Caudate nucleus (tissue), 63 donors: ENCODE measurements at places on chromosomes 3 and 15.

DNA sequence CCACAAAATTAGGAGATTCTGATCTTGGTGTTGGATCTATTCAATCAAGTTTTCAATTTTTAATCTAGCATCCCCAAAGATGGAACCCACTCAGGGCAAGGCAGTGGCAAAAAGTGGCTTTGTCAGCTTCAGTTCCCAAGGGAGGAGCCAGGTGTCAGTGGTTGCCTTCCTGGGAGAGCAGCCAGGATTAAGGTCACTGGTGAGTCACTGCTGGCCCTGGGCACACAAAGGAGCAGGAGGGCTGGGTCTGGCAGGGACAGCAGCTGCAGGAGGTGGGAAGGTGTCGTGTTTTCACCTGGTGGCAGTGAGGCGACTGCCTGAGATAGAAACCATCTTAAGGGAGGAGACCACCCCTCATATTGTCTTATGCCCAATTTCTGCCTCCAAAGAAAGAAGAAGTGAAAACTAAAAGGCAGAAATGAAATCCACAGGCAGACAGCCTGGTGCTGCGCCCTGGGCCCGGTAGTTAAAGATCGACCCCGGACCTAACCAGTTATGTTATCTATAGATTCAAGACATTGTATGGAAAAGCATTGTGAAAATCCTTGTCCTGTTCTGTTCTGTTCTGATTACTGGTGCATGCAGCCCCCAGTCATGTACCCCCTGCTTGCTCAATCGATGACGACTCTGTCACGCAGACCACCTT lies 5.9 kb upstream of the KLHL25 start:
- no peak for DNase-seq

DNA sequence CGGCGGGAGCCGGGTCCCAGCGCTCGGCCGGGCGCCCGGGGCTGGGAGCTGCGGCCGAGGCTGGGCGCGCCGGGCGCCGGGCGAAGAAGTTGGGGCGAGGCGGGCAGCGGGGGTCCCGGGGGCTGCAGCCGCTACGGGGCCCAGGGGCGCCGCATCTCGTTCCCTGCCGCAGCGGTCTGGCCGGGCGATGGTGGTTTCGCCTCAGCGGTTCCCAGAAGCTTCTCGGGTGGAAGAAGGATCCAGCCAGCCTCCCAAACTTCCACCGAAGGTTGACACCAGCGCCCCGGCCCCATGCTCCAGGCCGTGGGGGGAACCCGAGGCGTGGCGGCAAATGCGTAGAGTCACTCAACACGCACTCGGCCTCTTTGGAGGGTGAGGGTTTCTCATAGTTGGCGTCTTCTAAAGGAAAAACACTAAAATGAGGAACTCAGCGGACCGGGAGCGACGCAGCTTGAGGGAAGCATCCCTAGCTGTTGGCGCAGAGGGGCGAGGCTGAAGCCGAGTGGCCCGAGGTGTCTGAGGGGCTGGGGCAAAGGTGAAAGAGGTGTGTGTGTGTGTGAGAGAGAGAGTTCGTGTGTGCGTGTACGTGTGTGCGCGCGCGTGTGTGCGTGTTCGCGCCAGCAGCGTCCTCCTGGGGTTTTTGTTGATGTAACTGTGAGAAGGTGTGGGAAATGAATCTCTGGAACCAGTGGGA lies 940 bp downstream of the BOC start:
- no peak for DNase-seq

DNA sequence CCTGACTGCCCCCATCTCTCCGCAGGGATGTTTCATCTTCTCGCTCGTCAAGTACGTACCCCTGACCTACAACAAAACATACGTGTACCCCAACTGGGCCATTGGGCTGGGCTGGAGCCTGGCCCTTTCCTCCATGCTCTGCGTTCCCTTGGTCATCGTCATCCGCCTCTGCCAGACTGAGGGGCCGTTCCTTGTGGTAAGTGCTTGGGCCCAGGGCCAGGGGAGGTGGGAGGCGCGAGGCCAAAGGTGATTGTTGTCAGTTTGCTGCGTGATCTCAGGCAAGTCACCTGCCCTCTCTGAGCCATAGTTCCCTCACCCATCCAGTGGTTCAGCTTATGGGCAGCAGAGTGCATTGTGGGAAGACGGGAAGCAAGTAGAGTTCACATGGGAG lies 58.5 kb downstream of the GRIP2 start:
- no peak for DNase-seq

DNA sequence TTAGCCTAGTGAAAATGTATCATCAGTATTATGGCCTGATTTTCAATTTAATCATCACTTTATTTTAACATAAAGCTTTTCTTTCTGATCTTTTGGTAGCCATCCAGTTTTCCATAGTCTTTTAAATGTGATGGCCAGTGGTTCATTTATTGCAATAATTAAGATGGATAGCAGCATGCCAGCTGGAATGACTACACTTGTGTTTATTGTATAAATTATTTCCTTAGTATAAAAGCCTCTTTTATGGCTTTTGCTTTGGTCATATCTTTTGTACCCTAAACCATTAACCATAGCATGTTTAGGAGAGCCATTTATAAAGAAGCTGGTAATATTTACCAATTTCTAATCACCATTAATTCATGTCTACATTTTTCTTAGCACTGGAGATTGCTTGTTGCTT lies 31.7 kb downstream of the ALCAM start:
- no peak for DNase-seq

- no peak for DNase-seq
These were observed 54.8 kb upstream of the BCL6 start for GRCh38 chr3:187799942-187800641.

DNA sequence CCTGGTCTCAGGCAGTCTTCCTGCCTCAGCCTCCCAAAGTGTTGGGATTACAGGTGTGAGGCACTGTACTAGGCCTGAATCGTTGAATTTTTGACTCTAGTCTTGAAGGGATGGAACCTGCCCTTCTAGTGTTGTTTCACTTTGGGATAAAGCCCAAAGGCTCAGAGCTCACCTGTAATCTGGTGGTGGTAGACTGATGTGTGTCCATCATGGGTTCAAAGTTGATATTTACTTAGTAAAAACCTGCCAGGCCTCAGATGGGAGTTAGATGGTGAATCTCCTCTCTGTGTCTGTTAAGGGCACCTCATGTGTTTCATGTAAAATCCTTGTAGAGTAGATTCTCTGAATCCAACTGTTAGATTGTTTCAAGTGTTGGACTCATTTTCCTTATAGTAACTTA lies 41.1 kb downstream of the FNDC3B start:
- DNase-seq: no peak

GRCh38 chr3:156024904-156025533 lies 95.4 kb upstream of the KCNAB1 start:
- no peak for DNase-seq

GRCh38 chr3:103295974-103296570 lies 861.3 kb downstream of the ZPLD1 start:
- no peak for DNase-seq

- no peak for DNase-seq
These were observed 650.0 kb upstream of the CFAP20DC start for GRCh38 chr3:59699648-59700320.

- DNase-seq: no peak
These were observed 139.5 kb downstream of the OSBPL10 start for GRCh38 chr3:31841515-31841914.

- no peak for DNase-seq
These were observed 49.8 kb downstream of the POMGNT2 start for GRCh38 chr3:43055806-43056770.

GRCh38 chr3:149506540-149506939 lies 32.0 kb downstream of the TM4SF4 start:
- DNase-seq: no peak

GRCh38 chr15:51075364-51075763 lies 19.3 kb downstream of the TNFAIP8L3 start:
- no peak for DNase-seq

GRCh38 chr3:192795021-192795420 lies 67.7 kb upstream of the FGF12 start:
- DNase-seq: no peak

DNA sequence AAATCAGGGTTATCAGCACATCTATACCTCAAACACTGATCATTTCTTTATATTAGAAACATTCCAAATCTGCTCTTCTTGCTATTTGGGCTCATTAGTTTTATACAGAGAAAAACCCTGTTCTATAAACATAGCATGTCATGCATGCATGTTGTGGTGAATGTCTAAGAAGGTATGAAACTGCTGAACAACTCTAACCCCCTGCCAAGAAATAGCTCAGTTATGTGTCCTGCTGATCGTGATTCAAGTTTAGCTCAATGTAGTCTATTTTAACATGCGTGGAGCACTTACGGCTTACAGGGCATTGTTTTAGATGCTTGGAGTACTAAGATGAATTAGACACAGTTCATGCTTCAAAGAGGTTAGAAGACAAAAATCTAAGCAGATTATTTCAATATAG lies 35.8 kb downstream of the MYH15 start:
- DNase-seq: no peak

GRCh38 chr3:120460862-120461261 lies 10.1 kb upstream of the FSTL1 start:
- DNase-seq: no peak

DNA sequence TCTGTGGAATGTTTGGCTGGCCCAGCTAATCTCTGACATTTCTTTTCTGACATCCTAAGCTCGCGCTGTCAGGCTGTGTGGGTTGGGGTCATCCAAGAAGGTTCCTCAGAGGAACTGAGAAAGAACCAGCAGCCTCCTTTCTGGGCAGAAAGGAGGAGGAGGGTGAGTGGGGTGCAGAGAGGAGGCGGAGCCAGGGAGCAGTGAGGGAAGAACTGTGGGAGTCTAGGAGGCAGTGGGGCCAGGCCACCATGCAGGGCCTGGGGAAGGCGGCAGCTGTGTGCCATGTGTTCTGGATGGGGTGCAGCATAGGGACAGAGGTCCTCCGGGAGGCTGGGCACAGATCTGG lies 5.3 kb downstream of the SEMA7A start:
- DNase-seq: no peak

- DNase-seq: no peak
These were observed 93.4 kb downstream of the RBMS3 start for GRCh38 chr3:29374226-29374625.

DNA sequence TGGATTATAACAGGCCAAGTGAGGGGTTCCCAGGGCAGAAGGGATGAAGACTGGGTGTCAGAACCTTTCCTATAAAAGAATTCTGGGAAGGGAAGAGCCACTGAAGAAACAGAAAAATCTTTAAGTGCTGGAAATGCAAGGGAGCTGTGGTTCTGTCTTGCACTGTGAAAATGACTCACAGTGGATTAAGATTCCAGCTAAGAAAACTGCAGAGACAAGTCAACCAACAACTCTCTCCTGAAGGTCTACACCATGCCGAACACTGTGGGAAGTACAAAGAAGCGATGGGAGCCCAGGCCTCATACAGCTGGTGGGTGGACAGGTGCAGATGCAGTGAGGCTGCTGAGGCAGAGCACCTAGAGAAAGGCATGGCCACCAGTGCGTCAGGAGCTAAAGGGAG lies 27.7 kb downstream of the ZDHHC3 start:
- no peak for DNase-seq

- no peak for DNase-seq
These were observed 49.8 kb downstream of the KBTBD12 start for GRCh38 chr3:127964816-127965215.

DNA sequence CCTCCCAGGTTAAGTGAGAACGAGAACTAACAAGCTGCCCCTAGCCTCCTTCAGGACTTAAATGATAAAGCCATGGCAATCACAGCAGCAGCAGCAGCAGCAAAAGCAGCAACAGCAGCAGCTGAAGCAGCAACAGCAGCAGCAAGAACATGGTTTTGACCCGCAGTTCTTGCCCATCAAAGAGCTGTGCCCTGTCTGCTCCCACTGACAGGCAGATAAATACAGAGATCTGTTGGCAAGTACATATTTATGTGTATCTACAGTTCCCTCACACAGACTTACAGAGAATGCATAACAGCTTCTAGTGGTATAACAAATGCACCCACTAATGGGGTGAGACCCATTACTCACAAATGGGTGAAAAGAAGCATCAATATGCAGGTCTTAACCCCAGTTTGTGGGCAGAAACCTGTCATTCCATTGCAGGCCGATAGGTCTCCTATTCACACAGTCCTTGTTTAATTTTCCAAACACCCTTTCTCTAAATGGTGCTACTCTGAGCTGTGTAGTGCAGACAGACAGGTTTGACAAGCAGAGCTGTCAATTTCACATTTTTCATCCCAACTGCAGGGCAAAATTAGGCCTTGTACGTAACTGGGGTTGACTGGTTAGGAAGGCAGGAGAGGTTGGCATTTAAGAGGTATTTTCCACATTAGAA lies 316.3 kb downstream of the TIGIT start:
- no peak for DNase-seq

DNA sequence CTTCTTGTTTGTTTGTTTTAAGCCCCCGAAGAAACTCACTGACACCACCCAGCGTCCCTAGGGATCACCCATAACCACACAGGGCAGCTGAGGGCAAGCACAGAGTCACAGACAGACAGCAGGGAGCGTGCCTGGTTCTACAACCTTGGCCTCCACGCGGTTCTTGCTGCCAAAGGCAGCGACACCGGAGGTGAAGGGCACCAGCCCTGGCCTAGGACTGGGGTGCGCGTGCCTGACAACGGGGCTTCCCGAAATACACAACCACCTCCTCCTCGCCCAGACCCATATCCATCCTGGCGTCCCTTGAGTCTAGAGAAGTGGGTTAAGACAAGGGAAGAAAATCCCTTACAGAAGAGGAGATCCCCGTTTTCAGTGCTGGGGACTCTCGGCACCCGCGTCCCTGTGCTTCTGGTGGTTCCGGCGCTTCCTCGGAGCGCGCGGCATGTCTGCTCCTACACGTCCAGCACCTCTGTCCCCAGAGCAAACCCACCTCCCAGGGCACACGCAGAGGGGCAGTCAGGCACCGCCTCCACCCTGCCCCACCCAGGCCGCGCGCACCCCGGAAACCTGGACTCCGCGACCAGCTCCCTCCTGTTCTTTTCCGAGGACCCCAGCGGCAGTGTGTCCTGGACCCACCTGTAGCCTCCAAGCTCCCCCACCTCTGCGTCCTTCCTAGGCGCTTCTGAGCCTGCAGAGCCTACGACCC lies 911 bp downstream of the RFTN1 start:
- DNase-seq: no peak

DNA sequence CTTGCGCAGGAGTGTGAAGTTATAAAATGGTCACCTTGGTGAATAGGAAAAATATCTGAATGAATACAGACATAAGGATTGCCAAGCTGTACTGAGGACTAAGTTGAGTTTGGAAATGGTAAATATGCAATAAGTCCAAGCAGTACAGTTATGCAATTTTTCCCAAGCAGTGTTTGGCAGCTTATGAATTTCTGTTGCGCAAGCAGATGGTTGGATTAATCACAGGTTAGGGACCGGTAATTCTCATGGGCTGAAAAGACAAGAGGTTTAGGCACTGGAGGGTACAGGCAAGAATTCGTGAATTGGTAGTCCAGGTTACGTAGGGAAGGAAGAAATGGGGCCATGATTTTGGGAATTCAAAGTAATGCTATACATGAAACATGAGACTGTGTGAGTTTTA lies 210.3 kb downstream of the RAP2B start:
- DNase-seq: no peak

- DNase-seq: no peak
These were observed 21.3 kb downstream of the HEXA start for GRCh38 chr15:72354496-72354895.

DNA sequence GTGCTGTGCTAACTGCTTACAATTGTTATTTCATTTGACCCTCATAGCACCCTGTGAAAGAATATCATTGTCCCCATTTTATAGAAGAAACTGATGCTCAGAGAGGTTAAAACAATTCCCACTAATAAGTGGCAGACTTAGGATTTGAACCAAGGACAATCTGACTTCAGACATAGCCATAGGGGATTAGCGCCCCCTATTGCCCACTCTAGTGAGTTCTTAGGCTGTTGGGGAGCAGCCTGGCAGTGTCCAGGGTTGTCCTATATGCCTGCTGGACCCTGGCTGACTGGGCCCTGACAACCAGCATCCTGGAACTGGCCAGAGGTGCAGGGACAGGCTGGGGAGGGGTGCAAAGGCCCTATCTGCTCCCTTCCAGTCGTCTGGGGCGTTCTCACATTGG lies 15.4 kb downstream of the DPH3 start:
- no peak for DNase-seq
